NCI-H1436 (cell line): ENCODE measurements at places on chromosomes 3 and 15.
A peak's percentile ranks its signal among the peaks of the same experiment; 100 is the strongest.

DNA sequence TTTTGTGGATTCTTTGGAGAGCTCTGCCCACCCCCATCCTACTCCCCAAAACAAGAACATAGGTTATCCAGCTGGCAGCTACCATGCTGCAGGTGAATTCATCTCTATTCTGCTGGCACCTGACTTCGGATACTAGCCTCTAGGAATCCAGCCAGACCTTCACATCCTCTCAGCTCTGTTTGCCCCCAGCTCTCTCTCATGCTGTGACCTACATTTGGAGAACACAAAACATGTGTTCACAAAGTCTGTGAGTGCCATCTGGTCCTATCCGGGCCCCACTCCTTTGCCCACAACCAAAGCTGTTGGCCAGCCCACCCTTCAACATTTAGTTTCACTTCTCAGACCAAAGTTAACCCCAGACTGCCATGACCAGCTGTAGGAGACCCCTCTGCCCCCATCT, 89.4 kb upstream of the C3orf80 start:
- DNase-seq, result no peak

DNA sequence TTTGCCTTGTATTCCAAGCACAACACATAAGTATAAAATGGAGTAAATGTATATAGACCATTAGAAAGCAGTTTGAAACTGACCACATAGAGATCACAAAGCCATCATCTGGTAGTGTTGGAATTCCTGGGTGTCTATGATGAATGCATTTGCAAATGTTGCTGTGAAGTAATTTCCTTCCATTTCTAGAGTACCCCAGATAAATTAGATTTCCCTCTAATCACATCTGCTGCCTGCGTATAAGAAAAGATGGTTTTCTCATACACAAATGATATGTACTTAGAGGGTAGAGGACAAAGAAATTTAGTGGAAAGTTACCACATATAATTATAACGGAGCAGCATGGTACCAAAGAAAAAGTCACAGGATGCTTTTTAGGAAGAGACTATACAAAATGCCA, 1117.8 kb downstream of the IGSF11 start:
- DNase-seq, result no peak

DNA sequence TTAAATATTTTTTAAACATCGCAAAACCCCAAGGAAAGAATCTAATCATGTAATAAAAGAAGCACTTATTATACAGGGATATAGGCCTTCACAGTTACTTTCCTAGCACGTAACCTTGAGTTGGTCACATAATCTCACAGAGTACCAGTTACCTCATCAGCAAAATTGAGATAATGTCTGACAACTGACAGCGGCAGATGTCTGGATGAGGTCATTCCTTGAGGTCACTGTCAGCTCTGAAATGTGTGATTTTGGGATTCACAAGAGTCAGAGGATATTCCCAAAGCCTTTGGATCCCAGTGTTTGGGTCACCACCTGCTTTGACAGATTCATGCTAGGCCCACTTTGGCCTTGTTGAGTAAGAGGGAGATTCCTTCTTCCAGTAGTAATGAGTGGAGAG, 151.4 kb upstream of the SEMA6D start:
- no peak for DNase-seq

GRCh38 chr15:88852476-88852875, 42.9 kb downstream of the HAPLN3 start:
- no peak for DNase-seq

GRCh38 chr3:186108106-186108940, 566 bp downstream of the ETV5 start:
- DNase-seq, result peak; percentile 84

DNA sequence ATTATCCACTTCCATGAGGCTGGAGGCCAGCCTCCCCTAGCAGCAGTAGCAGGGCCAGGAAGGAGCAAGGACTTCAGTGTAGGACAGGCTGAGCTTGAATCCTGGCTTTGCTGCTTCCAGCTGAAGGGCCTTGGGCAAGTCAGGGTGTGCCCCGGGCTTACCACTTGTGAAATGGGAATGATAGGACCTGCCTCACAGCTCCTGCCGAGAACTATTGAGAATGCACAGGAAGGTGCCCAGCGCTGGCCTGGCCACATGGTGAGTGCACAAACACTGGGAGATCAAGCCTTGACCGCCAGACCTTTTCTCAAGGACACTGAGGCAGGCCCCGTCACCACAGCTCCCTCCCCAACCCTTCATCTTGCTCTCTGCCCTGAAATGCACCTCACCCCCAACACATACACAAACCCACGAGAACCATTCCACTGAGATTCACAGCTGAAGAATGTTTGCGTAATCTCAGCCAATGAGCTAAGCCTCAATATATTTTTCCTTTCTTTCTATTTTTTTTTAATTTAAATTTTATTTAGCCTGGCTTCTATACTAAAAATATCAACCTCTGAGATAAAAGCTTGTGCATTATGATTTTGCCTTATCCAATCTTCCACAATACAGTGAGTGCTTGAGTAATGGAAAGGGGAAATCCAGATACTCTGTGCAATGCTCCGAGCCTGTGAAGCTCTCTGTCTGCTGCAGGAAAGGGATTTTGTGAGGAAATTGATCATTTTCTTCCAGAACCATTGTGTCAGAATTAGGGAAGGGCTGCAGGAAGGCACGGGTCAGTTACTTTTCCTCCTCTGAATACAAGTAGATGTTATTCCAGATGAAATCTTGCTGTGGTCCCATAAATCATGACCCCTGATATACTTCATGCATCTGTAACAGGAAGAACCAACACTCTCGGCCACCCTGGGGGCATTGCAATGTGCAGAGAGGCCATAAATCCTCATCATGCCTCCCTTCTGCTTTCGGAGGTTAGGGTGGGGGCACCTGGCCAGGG, 193.9 kb downstream of the TLE3 start:
- DNase-seq, result no peak

- no peak for DNase-seq
Measured at GRCh38 chr15:37095770-37096557, 4.4 kb downstream of the MEIS2 start.

- DNase-seq, result no peak
Measured at GRCh38 chr3:72309661-72310418, 524.9 kb upstream of the PROK2 start.

GRCh38 chr3:69330891-69331400, 54.9 kb downstream of the FRMD4B start:
- no peak for DNase-seq

GRCh38 chr15:87681104-87681503, 575.4 kb downstream of the NTRK3 start:
- no peak for DNase-seq

DNA sequence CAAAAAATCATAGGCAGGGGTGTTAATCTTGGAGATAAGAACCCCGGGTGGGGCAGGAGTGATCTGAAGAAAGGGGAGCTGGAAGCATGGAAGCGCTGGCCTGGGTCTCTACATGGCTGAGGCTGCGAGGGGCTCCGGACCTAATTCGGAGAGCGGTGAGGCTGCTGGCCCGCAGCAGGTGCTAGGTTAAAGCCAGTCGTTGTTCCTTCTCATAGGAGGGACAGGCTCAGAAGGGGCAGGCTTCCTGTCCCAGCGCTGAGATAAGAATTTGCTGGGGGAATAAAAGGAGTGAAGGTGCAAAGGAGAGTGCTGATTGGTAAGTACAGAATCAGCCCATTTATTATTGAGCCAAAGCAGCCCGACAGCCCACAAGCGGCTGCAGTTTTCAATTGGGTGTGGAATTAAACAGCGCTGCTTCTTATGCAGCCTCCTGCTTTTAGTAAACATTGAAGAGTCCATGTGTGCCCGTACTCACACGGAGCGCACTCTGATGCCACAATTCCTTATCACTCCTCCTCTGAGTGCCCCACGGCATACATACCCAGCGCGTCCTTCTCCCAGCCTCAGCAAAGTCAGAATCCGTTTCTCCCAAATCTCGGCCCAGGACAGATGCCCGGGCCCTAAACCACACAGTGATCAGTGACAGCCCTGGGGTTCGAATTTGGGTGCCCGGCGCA, 17.1 kb downstream of the CHST13 start:
- DNase-seq, result no peak

GRCh38 chr3:61727435-61727834, 166.1 kb downstream of the PTPRG start:
- DNase-seq, result no peak

GRCh38 chr3:14605067-14605466, 46.5 kb upstream of the CCDC174 start:
- DNase-seq, result no peak

GRCh38 chr15:38362355-38362754, 91.6 kb upstream of the FAM98B start:
- no peak for DNase-seq

DNA sequence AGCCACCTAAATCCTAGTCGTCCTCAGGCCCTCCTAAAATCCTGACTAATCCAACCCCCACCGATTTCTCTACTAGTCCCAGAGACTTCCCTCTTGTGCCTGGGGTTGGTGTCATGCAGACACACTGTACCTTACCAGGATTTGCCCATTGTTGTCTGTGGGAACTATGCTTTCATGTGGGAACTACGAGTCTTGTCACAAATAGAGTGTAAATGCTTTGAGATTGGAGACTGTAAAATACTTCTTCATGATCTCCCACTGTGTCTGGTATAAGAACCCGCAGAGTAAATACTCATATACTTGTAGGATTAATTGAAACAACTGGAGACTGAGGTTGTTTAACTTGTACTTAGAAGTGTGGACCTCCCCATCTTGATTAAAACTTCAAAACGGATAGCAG, 11.2 kb downstream of the B3GNT5 start:
- DNase-seq, result no peak

DNA sequence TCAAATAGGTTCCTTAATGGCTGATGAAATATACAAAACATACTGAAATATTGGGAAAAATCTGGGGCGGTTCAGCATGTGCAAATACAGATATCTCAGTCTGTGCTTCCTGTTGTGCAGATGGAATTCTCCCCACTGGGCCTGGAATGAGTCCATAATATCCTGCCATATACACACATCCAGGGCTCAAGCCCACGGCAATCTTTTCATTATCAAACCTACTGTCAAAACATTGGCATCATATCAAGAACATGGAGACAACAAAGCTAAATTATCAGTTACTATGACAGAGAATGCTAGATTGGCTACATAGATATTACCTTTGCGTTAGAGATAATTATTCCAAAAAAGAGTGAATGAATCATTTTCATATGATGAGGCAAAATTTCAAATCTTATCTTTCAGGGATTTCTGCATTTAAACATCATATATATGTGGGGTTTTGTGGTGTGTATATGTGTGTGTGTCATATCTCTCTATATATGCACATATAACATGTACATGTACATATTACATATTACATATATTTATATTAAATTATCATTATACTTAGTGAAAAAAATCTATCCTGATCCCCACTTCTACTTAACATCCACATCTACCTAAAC, 713.3 kb downstream of the GBE1 start:
- DNase-seq, result no peak

DNA sequence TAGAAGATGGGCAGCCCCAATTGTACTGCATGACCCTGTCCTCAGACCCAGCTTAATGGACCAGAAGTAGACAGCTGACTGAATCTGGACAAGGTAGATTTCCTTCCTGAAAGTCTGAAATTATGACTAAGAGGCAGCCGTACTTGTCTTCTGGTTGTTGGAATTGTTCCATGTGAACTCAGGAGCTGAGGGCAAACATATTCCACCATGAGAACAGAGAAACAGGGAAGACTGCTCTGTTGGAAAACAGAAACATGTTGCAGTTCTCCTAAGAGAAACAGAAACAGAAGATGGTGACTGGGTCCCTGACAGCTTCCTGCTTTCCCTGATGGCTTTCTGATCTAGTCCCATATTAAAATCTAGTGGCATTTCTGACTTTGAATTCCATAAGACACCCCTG, 24.1 kb downstream of the POPDC2 start:
- no peak for DNase-seq

DNA sequence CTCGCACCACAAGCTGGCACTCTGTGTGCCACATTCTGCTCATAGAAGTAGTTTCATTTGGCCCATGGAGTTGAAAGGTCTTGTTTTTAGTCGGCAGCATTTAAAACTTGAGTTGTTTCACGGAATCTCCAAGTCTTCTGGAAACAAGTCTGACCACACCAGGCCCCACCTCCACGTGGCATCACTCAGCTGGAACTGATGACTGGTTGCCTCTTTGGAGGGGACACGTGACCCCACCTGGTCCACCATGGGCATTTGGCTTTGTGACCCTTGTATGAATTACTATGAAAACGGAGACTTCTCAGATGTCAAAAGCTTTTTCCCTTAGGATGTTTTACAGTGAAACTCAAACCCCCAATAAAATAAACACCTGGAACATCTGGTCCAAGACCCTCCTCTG, 74.9 kb downstream of the NTRK3 start:
- DNase-seq, result no peak

- no peak for DNase-seq
Measured at GRCh38 chr3:13014755-13015285, 58.4 kb downstream of the IQSEC1 start.

DNA sequence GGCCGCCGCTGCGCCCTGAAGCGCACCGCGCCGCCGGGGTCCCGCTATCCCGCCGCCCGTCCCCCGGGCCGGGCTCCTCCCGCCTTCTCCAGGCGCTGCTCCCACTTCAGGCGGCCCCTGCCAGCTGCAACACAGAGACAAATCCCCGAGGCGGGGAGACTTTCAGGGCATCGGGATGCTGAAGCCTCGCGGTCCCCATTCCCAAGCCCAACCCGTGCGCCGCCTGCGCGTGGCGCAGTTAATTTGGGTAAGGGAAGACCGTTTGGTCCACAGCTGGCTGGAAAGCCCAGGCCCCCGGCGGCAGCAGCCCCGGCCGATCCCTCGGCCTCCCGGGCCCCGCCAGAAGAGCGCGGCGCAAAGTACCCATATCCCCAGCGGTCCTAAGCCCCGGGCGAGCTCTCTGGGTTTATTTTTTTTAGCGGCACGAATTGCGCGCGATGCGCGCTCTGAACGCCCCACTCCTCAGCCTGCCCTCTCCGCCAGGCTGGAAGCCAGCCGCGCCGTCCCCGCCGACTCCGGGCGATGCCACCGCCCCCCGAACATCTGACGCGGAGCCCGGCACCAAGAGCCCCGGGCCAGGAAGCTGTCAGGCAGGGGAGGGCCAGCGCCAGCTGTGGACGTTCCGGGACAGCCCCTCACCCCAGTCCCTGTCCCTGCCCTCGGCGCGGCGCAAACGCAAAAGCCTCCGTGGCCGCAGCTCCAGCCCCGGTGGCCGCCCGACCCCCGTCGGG, 517 bp downstream of the FBN1 start:
- no peak for DNase-seq

GRCh38 chr3:181302960-181303359, 313.4 kb upstream of the DNAJC19 start:
- peak; percentile 38 for DNase-seq

DNA sequence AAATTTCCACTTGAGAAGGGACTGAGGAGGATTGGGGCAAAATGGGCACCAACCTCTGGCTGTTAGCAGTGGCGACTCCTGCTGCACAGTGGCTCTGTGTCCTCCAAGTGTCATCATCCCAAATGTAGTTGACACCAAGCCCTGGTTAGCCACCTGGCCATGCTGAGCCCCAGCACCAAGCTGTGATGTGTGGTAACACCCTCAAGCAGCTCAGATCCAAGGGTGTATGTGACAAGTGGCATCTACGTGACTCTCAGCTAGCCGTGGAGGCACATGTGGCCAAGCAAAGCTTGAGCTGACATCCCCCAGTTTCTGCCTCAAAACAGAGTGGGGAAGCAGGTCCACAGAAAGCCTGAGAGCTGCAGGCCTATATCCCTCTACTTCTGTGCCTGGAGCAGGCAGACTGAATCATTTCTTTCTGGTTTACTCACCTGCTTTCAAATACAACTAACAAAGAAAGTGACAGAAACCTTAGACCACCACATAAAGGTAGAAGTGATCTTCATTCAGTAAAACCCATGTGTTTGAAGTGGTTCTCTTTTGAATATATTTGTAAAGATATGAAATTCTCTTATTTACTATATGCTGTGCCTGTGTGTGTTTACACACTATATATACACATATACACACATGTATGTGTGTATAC, 40.0 kb downstream of the FOXP1 start:
- no peak for DNase-seq

- no peak for DNase-seq
Measured at GRCh38 chr3:149566292-149566975, 91.4 kb downstream of the WWTR1 start.
